Activated CD8-positive, alpha-beta memory T cell treated with anti-CD3 and anti-CD28 coated beads for 4 hours (primary cell): ENCODE measurements at places on chromosomes 6 and 20.

DNA sequence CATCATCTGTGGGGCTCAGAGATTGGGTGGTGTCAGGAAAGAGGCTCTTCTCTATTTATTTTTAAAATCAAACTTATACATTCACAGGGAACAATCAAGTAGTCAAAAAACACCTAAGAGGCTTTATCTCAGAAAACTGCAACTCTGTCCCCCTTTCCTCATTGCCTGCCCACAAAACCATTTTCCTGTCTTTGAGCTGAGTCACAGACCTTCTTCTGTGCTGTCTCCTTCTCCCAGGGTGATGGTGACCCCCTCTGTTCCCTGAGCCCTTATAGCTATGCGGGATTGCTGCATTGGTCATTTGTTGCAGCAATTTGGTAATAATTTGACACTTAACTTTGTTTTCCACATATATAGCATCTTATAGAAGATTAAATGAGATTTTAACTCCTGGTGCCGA lies 195.2 kb upstream of the PROKR2 start:
- no peak for DNase-seq

- no peak for DNase-seq
Measured at GRCh38 chr6:36605560-36606391, 11.6 kb downstream of the SRSF3 start.

DNA sequence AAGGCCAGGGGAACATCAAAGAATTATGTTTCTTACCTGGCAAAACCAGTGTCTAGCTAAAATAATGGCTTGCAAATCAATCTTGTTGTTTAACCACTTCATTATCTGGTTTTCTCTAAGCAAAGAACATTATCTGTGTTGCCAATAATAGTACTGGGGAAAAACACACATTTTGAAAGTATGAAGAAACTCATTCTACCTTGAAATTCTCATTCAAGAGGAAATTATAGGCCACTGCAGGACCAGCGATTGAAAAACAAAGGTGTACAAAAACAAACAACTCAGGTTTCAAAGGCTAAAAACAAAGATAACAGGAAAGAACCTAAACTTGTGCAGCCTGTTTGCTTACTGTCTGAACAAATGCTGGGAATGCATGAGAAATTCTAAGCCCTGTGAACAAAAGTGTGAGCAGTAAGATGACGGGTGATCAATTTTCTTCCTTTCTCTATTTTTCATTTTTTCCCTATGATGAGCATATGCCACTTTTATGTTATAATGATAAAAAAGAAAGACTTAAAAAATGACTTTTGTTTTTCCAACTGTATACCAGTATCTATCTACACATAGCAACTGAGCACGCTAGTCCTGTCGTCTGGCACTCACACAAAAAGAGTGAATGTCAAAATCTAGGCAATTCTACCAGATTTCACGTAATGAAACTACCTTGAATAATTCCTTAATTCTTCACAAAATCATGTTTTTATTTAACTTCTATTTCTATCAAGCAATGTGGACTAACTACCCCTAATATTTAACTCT lies 117.9 kb downstream of the SGK1 start:
- DNase-seq, result no peak

GRCh38 chr20:7608250-7608649 lies 332.0 kb downstream of the HAO1 start:
- no peak for DNase-seq

- no peak for DNase-seq
Measured at GRCh38 chr20:54020868-54021267, 49.5 kb downstream of the BCAS1 start.

DNA sequence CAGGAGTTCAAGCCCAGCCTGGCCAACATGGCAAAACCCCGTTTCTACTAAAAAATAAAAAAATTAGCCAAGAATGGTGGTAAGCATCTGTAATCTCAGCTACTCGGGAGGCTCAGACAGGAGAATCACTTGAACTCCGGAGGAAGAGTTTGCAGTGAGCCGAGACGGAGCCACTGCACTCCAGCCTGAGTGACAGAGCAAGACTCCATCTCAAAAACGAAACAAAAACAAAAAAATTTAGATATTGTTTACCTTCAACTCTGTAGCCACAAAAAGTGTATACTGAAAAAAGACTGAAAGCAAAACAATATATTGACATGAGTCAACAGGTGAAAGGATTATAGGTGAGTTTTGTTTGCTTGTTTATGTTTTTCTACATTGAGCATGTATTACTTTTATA lies 30.6 kb upstream of the TAB2 start:
- DNase-seq, result no peak

- DNase-seq, result no peak
Measured at GRCh38 chr6:30500421-30501355, 11.4 kb downstream of the HLA-E start.

GRCh38 chr6:157670466-157671186 lies 152.4 kb upstream of the SNX9 start:
- no peak for DNase-seq

DNA sequence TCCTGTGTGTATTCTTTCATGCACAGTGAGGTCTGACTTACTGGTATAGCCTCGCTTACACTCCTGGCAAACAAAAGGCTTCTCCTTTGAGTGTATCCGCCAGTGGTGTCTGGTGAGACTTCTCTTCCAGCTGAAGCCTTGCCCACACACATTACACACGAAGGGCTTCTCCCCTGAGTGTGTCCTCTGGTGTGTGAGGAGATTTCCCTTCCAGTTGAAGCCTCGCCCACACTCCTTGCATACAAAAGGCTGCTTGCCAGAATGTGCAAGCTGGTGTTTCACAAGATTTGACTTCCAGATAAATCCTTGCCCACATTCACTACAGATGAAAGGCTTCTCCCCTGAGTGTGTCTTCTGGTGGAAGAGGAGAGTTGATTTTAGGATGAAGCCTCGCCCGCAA lies 21.5 kb downstream of the ZNF337 start:
- no peak for DNase-seq

DNA sequence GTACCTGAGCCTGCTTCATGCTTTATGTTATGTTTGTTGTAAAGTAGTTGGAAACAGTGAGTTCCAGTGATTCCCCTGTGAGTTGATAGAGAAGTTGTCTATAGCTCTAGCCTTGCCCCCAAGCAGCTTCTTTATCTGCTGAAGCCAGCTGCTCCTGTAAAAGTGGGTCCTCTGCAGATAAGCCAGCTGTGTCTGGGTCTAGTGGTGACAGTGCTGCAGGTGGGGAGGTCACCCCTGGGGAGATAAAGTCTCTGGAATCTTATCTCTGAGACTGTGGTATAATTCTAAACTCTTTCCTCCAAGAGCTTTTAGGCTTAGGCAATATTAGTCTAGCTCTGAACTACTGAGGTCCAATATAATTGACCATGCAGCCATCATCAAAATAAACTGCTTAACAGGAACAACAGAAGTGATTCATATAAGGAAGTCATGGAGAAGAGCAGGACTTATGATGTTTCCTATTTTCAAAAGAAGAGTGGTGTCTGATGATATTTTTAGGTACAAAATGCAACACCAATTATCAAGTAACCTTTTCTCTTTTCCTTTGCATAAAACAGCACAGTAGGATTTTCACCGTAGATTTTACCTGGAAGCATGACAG lies 44.2 kb upstream of the TMEM217 start:
- no peak for DNase-seq

DNA sequence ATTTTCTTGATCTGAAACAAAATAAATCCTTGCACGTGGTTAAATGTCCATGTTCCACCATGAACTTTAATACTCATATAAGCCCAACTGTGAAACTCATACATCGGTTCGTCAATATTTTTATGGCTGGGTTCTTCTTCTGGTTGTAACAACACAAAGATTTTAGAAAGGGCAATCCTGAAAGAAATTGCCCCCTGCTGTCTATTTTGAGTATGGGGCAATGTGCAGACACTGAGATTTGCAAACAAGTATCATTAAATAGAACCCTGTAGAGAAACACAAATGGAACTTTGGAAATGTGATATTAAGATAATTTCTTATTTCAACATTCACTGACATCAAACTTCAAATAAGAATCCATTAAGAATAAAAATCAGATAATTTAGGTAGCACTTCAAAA lies 80.2 kb upstream of the PHACTR1 start:
- DNase-seq, result no peak

GRCh38 chr20:23880417-23880816 lies 869 bp upstream of the CST5 start:
- DNase-seq, result no peak

DNA sequence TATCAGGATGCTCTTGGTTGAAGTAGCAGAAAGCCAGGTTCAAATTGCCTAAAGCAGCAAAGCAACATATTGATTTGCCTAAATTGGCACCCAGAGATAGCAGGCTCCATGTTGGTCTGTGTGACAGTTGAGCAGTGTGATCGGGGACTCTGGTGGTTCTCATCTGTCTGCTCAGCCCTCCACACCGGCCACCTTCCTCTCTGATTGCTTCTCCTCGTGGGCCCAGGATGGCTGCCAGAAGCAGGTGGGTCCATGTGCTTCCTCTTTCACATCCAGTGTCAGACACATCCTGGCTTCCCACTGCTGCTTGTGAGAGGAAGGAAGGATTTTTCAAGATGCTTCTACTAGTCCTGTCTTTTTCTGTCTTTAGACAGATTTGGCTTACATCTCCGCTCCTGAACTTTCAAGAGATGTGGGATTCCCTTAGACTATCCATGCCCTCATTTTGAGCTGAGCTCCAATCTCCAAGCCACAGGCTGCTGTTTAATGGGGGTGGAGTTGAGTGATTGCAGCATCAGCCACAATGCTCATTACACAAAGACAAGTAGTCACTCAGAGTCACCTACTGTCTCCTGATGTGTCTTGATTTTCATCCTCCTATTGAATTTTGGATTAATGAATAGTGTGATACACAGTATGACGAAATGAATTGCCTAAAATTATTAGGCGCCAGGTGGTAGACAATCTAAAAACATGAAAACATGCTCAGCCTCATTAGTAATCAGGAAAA lies 122.2 kb downstream of the ZDHHC14 start:
- DNase-seq, result no peak

DNA sequence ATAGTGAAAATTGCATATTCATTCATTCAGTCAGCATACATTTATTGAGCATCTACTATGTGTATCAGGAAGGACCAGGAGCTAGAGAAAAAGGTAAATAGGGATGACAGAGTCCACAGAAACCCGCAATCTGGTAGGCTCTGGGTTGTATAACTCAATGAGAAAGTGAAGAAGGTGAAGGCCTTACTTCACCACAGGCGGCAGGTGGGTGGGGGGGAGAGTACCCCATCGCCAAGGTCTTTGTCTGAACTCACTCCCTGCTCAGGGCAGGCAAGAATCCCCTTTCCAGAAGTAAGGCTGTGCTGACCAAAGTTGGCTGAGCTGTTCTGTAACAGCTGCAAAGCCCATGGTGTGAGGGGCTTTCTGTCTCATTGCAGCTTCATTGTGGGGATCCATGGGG lies 81.3 kb downstream of the CDH26 start:
- no peak for DNase-seq

DNA sequence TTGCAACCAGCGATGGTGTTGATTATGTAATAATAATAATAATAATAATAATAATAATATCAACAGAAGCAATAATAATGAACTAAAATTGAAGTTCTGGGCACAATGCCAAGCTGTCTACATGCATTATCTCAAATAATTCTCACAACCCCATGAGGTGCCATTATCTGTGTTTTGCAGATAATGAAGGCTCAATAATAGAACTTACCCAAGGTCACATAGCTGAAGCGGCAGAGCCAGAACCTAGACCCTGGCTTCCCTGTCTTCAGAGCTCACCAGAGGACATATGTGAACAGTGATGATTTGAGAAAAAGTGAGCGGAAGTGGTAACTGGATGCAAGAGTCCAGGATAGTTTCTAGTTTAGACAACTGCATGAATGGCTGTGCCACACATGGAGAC lies 91.0 kb downstream of the HIVEP1 start:
- DNase-seq, result no peak

- no peak for DNase-seq
Measured at GRCh38 chr6:85460921-85461797, 11.3 kb downstream of the NT5E start.

- DNase-seq, result no peak
Measured at GRCh38 chr20:35771367-35771688, 487 bp upstream of the PHF20 start.

- no peak for DNase-seq
Measured at GRCh38 chr6:37362101-37362828, 8.5 kb downstream of the RNF8 start.

DNA sequence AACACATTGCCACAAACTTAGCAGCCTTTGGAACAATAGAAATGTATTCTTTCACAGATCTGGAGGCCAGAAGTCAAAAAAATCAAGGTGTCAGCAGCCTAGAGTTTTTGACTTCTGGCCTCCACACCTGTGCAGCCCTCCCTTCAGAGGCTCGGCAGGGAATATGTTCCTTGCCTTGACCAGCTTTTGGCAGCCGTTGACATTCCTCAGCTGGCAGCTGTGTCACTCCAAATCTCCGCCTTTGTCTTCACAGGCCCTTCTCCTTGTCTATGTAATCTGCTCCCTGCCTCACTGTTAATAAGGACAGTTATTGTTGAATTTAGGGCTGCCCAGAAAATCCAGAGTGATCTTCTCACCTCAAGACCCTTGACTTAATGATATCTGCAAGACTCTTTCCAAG lies 17.2 kb upstream of the AHI1 start:
- DNase-seq, result no peak
